ENCODE measurements at places on chromosomes 16 and 17. TPM values are rescaled to one million over a fixed set of nuclear protein-coding genes. Genes with fewer than 3 reads are reported as not detected.

GRCh38 chr17:65554553-65555223 is 6.8 kb downstream of the AXIN2 start:
- no peak for DNase-seq

DNA sequence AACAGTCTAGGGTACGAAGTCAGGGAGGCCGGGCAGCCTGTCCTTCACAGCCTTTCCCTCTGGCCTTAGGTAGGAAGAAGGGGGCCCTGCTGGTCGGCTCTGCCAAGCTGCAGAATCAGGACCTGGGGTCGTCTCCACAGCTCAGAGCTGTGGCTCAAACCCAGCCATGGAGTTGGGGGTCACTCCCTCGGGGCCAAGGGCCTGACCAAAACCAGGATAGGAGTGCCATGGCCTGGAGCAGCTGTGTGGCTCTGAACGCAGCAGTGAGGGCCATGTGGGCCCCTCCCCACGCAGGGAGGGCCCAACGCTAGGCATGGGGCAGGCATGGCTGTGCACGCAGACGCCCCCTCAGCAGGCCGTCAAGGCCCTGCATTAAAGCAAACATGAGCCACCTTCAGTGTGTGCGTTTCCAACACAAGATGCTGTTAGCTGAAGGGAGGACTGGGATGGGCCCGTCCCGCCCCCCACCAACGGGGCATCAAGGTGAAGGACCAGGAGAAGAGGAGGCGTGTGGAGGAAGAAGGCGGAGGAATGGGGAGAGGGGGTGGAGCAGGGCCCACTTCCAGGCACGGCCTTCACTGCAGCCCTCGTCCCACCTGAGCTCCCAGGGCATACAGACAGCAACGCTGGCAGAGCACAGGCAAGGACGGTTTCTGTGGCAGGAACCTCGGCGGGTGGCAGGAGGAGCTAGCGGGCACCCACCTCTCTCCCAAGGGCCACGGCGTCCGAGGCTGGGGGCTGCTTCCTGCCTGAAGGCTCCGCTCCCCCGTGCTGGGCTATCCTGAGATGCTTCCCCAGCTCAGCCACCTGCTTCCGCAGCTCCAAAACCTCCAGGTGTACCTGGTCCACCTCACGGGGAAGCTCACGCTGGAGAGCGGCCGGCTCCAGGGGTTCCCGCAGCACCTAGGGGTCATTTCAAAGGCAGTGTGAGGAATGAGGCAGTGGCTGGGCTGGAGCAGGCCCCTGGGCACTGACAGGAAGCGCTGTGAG is 55.3 kb downstream of the CCDC57 start:
- no peak for DNase-seq

DNA sequence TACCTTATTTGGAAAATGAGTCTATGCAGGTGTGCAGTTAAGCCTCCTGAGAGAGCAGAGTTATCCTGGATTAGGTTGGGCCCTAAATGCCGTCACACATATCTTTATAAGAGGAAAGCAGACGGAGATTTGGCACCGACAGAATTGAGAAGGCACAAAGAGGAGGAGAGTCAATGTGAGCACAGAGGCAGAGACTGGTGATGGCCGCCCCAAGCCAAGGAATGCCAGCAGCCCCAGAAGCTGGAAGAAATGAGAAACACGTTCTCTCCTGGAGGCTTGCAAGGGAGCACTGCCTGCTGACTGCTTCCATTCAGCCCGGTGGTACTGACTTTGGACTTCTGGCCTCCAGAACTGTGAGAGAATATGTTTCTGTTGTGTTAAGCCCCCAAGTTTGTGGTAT is 3.2 kb downstream of the SLC46A1 start:
- DNase-seq = no peak

KRTAP4-6 gene
- total RNA-seq = not detected

TNS4 gene
- total RNA-seq = 9.0 TPM

DNA sequence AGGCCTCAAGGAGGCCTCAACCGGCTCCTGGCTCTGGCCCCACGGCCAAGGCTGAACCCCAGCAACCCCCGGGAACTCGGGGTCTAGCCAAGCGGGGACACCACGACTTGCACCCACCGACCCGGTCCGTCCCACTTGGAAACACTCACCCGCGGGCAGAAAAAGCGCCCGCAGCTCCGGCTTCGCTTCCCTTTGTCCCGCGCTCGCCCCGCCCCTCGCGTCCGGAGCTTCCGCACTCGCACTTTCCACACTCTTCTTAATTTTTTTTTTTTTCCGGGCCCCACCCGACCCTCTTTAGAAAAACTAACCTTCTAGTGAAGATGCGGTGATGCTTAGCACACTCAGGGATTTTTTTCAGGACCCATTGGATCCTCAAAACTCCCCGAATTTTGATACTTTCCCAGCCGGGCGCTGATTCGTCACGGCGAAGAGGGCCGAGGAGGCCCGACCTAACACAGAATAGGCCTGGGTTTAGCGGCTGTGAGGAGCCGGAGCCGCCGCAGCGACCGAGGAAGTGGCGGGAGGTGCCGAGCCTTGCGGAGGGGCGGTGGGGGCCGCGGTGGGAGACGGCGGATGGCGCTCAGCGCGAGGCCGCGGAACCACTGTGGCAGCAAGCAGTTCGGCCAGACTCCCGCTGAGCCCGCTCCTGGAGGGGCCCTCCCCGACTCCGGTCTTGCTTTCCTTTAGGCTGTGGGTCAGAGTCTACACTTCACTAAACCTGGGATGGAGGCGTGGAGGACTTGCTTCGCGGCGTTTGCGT is at the start of gene SMARCE1:
TSS of gene SMARCE1 (minus strand) at position 195 of the 760 bp plus-strand sequence. CDS start 2,016 bp downstream, outside the sequence.
- peak; percentile 74 for DNase-seq

- DNase-seq = no peak
Measured at GRCh38 chr17:49687878-49688491, 10.1 kb upstream of the SPOP start.

DNA sequence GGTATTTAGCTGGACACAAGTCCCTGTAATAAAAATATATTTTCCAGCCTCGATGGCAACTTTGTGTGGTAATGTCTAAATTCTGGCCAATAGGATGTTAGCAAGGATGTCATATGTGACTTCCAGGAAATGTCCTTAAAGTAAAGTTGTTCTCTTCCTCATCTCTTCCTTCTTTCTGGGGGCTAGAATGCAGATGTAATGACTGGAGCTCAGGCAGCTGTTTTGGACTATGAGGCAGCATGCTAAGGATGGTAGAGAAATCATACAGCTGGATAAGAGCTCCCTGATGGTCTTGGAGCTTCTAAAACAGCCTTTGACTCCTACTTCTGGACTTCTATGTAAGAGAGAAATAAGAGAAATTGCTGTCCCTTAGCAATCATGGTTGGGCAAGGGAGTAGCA is 16.9 kb upstream of the MAPT start:
- DNase-seq = no peak

DNA sequence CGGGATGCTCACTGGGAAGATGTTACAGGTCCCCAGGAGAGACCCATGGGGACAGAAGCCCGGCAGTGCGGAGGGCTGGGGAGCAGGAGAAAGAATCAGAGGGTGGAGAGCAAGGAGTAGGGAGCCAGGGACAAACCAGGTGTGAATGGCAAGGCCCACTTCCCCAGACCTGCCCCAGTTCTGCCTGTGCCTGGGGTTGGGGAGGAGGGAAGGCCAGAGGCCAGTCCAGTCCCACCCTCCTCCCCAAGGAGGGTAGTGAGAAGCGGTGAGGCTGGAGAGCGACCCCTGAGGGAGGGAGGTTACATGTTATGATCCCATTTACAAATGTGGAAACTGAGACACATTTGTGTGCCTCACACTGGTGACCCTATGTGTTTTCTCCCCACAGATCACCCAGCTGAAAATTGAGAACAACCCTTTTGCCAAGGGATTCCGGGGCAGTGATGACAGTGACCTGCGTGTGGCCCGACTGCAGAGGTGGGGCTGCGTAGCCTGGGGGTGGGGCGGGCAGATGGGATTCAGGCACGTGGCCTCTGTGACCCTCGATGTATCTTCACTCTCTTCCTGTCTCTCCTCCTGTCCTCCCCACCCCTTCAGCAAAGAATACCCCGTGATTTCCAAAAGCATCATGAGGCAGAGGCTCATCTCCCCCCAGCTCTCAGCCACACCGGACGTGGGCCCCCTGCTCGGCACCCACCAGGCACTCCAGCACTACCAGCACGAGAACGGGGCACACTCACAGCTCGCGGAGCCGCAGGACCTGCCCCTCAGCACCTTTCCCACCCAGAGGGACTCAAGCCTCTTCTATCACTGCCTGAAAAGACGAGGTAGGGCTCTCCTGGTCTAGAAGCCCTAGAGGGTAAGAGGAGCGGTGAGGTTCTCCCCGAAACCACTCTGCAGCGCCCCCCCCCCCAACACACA is 27.5 kb downstream of the TBX4 start:
- no peak for DNase-seq

- DNase-seq = no peak
Measured at GRCh38 chr16:10325783-10326543, 59.9 kb upstream of the ATF7IP2 start.

Measured in activated T-helper 2 cell treated with anti-CD3 and anti-CD28 coated beads, Interferon-gamma antibody, Interleukin-2, Interleukin-4, amounts not matched to agents 10 μg/mL and 5 μg/mL and 100 μg/mL, durations not matched to agents 14 hours and 24 hours and 36 hours (primary cell).